Activated CD4-positive, alpha-beta T cell treated with anti-CD3 and anti-CD28 coated beads, Interleukin-2, amount 10 ng/mL, durations not matched to agents 24 days and 14 days (primary cell): ENCODE measurements at places on chromosomes 16 and 17. TPM values are rescaled to one million over a fixed set of nuclear protein-coding genes. Genes with fewer than 3 reads are reported as not detected.
A peak's percentile ranks its signal among the peaks of the same experiment; 100 is the strongest.

- H3K4me1 ChIP-seq: peaks cover 43% of the 10 kb centered on the region
- H3K27me3 ChIP-seq: peaks cover 6% of the 10 kb centered on the region
- DNase-seq: no peak
- H3K36me3 ChIP-seq: peaks cover 12% of the 10 kb centered on the region
Measured at GRCh38 chr17:49338883-49339282, 23.2 kb downstream of the ZNF652 start.

PRKCB gene
- 79.9 and 84.2 TPM in 2 replicates for total RNA-seq

ORC6 gene
- 64.3 and 66.3 TPM in 2 replicates for total RNA-seq

MEFV gene
- total RNA-seq: not detected in 2 replicates

DNA sequence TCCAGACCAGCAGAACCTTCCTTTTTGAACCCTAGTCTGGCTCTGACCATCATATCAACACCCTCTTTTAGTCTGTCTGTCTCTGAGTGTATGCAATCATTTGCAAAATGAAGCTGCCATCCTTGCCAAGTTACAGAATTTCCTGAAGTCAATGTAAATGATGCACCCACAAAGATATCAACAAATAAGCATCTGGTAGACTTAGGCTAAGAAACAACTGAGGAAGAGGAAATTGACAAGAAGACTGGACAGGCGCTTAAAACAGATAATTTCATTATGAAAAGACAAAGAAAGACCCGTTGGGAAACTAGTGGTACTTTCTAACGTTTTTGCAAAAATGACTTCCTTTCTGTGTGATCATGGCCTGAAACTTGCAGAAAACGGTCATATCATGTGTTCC, 24.7 kb upstream of the CIITA start:
- no peak overlapping the region for H3K27ac ChIP-seq
- peaks cover 10% of the 10 kb centered on the region for H3K4me1 ChIP-seq
- H3K36me3 ChIP-seq: no peaks in the 10 kb centered on the region
- H3K4me3 ChIP-seq: no peak overlapping the region
- H3K27me3 ChIP-seq: peaks cover 13% of the 10 kb centered on the region

GRCh38 chr17:80640366-80641084, 95.9 kb downstream of the RPTOR start:
- H3K4me3 ChIP-seq: no peak overlapping the region
- peak overlapping the region; percentile 26 for H3K27ac ChIP-seq
- peaks cover 25% of the 10 kb centered on the region for H3K36me3 ChIP-seq

GRCh38 chr16:1556254-1556653, 22.8 kb downstream of the TMEM204 start:
- H3K36me3 ChIP-seq: peaks cover 32% of the 10 kb centered on the region
- H3K27ac ChIP-seq: no peak overlapping the region
- H3K4me1 ChIP-seq: peaks cover 16% of the 10 kb centered on the region
- H3K4me3 ChIP-seq: no peak overlapping the region

GRCh38 chr16:60907645-60908044, 1128.6 kb downstream of the CDH8 start:
- H3K27me3 ChIP-seq: no peaks in the 10 kb centered on the region
- DNase-seq: no peak
- no peaks in the 10 kb centered on the region for H3K36me3 ChIP-seq
- no peaks in the 10 kb centered on the region for H3K4me1 ChIP-seq
- no peak overlapping the region for H3K27ac ChIP-seq
- no peak overlapping the region for H3K4me3 ChIP-seq
